Activated B cell treated with CpG ODN at 0.5 μM for 24 hours (primary cell): ENCODE measurements at places on chromosomes 6 and 20.

GRCh38 chr6:134374491-134375219 lies 56.7 kb upstream of the SGK1 start:
- DNase-seq: no peak

DNA sequence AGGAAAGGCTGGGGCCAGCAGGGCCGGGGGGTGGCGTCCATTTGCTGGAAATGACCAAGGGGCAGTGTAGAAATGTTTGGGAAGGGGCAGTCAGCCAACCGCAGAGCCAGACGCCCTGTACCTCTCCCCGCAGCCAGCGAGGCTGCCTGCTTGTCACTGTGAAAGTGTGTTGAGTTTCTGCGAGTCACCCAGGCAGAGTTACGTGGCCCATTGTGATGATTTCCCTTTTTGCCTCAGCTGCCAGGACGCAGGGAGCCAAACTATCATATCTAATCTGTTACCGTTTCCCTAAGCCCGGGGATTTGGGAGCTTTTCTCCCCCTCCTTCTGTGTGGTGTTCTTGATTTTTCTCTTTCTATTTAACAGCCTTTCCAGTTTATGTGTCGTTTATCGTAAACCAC lies 67.9 kb upstream of the STX16 start:
- no peak for DNase-seq

DNA sequence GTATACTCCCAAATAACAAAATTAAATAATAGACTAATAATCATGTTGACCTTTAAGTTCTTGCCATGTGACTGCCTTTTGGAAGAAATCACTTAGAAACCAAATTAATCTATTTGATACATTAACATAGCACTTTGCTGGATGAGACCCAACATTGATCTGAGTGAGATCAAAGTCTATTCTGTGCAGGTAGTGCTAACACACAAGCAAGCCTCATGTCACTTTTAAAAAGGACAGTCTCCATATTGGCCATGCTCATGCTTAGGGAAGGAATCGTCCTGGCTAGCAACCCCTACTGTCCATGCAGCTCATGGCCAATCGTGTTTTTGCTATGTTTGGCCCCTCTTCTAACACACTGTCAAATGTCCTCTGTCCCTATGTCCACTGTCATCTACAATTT lies 35.8 kb upstream of the RNF217 start:
- no peak for DNase-seq

- no peak for DNase-seq
Measured at GRCh38 chr20:23227976-23228375, 122.6 kb upstream of the NXT1 start.

DNA sequence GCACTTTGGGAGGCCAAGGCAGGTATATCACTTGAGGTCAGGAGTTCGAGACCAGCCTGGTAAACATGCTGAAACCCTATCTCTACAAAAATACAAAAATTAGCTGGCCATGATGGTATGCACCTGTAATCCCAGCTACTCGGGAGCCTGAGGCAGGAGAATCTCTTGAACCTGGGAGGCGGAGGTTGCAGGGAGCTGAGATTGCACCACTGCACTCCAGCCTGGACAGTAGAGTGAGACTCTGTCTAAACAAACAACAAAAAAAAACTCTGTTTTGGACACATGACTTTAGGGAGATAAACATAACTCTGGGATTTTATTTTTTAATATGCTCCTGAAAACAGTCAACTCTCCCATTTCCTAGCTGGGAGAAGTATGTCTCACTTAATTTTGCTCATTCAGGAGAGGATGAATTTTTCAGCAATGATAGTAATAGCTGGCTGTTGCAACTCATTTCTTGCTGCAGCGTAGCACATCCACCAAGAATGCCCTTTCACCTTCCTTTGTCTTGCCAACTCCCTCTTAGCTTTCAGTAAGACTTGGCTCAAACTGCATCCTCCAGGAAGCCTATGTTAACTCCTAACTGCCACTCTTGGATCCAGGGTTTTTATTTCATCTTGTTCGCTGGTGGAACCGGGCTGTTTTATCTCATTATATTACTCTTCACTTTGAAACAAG lies 24.3 kb downstream of the TOP1 start:
- no peak for DNase-seq

GRCh38 chr6:100573166-100573565 lies 108.4 kb upstream of the SIM1 start:
- no peak for DNase-seq

DNA sequence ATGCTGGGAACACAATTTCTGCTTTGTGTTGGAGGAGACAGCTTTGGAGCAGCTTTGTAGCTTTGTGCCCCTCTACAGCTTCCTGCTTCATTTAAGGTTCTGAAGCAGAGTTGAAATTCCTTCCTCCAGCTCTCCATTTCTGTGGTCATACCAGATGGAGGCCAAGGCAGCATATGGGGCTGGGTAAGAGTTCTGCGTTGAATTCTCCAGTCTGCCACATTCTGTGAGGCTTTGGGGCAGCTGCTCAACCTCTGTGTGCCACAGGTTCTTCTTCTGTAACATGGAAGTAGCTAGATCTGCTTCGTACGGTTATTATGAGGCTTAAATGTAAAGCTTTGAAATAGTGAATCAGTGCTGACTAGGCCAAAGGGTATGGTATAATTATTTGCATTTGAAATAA lies 2.9 kb upstream of the TRIM26 start:
- DNase-seq: no peak

- DNase-seq: no peak
Measured at GRCh38 chr6:41648070-41648585, 9.9 kb downstream of the MDFI start.
